ENCODE measurements at places on chromosomes 2 and 18. TPM values are rescaled to one million over a fixed set of nuclear protein-coding genes. Genes with fewer than 3 reads are reported as not detected.

DOK6 gene
- total RNA-seq: 0.95 TPM

VWC2L gene
- not detected for total RNA-seq

BMP10 gene
- not detected for total RNA-seq

IL36A gene
- total RNA-seq: not detected

ECEL1 gene
- total RNA-seq: 0.16 TPM

FRZB gene
- 14.7 TPM for total RNA-seq

GRCh38 chr2:240202586-240202985 lies 62.1 kb upstream of the OTOS start:
- peak; percentile 18 for DNase-seq

- no peak for DNase-seq
These were observed 275.3 kb downstream of the HRH4 start for GRCh38 chr18:24735624-24736231.

GRCh38 chr2:222992137-222992536 lies 59.9 kb upstream of the KCNE4 start:
- no peak for DNase-seq

DNA sequence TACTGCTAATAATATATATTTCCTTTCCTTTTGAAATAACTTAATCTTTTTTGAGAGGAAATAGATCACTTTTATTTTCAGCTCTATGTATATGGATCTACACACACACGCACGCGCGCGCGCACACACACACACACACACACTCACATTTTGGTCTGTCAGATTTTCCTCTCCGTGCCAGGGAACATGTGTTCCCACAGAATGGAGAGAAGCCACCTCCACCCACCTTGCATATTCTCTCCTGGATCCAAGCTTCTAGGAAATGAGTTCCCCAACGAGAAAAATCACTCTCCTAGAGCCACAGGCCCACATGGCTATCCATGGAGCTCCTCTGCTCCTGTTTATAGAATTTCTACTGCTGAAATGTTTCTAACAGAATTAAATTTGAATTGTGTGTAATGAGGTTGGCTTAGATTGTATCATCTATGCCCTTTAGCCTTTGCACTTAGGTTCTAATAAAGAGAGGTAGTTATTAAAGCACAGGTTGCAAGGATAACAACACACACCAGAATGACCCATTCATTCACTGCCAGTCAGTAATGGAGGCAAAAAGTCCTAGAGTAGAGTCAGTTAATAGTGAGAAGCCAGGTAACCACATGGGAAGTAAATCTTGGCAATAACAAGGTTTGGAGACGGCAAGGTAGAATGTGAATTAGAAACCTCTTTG lies 19.7 kb downstream of the IFIH1 start:
- no peak for DNase-seq

DNA sequence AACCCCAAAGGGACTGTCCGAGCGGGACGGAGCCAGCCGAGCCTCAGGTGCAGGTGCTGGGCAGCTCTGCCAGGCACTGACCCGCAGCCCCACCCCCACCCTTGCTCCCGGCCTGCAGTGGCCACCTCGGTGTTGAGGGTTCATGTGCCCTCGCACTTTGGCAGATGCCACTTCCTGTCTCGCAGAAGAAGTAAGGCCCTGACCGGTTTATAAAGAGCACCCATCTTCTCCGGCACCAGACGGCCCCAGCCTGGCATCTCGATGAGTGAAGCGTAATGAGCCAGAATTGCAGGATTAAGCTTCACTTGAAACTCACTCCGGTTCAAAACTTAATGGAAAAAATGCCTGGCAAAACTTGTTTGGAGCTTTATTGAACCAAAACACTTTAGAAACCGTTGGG lies 10.9 kb upstream of the NFATC1 start:
- no peak for DNase-seq

GRCh38 chr18:61852496-61852895 lies 40.3 kb downstream of the RNF152 start:
- DNase-seq: no peak

DNA sequence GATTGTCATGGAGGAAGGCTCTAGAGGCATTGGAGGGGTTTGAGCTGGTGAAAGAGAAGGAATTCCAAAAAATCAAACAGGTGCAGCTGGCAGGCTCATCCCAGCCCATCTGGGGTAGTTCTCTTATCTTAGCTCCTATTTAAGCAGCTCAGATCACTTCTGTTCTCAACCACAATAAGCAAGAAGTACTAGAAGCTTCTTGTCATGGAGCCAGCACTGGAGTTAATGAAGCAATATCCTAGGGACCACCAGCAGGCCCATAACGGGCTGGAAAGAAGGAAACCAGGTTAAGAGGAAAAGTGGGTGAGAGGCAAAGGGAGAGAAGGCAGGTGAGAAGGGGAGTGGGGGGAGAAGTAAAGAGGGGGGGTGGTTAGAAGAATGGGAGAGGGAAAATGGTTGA lies 100.7 kb upstream of the ZFP36L2 start:
- DNase-seq: no peak

Data from sigmoid colon (tissue), 7 donors.